Left ventricle myocardium superior (tissue), 1 donor: ENCODE measurements at places on chromosomes 1 and 21.

GRCh38 chr1:118004312-118004711 is 74.8 kb downstream of the WDR3 start:
- no peak for DNase-seq

- DNase-seq: no peak
These were observed 40.2 kb downstream of the RNF11 start for GRCh38 chr1:51276286-51276685.

- DNase-seq: peak; percentile 25
These were observed 94.1 kb downstream of the SIK1 start for GRCh38 chr21:43332861-43333297.

DNA sequence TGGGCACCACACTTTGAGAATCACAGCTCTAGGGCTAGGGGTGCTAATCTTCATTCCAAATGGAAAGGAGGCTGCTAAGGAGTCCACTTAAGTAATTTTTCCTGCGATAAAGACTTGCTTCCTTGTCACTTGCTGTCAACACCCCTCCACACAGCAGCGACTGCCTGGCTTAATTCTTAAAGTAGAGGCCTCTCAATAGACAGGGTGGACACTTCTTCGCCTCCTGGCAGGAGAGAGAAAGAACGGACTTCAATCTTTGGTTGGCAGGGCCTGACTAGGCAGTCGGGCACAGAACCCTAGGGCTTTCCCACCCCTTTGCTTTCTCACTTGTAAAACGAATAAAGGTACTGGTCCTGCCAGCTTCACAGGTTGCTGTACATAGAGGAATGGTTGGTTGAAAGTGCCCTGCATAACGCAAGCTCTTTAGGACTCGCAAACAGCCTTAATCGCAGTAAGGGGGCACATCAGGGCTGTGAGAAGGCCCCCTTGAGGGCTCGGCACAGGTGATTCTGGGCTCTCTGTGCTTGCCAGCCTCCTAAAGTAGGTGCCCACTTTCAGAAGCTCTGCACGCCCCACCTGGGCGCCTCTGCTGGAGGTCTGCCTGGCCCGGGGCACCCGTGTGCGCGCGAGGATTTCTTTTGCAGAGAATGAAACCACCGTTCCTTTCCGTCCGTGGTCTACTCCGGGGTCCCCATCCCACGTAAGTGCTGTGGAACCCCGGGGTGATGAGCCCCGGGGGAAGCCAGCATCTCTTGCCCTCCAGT is 47.6 kb upstream of the CD34 start:
- DNase-seq: no peak

GRCh38 chr1:3624200-3625136 is at the start of gene TPRG1L:
Gene TPRG1L (plus strand): TSS chr1:3625015. CDS start chr1:3625073, 58 bp downstream.
- peak; percentile 99 for DNase-seq

GRCh38 chr1:229479660-229480399 is 28.3 kb downstream of the NUP133 start:
- DNase-seq: no peak

DNA sequence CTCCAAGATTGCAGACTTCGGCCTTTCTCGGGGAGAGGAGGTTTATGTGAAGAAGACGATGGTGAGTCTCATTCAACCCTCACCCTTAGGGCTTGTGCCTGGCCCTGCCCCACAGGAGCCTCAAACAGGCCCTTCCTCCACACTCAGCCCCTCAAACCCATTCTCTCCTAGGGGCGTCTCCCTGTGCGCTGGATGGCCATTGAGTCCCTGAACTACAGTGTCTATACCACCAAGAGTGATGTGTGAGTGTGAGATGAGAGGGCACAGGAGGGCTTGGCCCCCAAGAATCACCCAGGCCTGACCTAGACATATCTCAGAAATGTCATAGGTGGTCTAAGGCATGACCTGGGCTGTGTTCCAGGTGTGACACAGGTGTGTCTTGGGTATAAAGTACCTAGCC is 18.3 kb upstream of the MPL start:
- no peak for DNase-seq

- peak; percentile 76 for DNase-seq
These were observed 11.3 kb upstream of the BMP8B start for GRCh38 chr1:39799770-39800470.

DNA sequence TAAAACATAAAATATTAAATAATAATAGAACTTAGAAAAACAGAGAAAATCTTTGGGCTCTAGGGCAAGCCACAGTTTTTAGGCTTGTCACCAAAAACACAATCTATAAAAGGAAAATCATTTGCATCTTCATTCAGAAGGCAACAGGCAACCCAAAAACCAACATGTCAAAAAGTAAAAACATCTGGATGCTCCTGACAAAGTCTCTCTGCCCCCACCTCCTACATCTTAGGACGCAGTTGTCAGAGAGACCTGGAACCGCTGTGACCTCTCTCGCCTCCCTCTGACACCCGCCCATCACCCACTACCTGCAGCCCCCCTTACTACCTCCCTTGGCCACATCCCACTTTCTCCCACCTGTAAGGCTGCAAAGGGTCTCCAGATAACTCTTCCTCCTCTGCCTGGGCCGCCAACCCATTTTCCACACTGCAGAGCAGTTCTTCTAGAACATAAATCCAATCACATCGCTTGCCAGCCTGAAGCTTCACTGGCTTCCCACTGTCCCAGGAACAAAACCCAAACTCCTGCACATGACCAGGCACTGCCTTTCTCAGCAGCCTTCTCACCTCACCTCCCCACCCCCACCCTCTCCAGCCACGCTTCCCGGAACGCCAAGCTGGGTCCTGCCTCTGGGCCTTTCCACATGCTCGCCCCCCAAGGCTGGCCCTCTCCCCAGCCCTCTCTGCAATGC is 14.7 kb downstream of the PRDM15 start:
- DNase-seq: no peak

- no peak for DNase-seq
These were observed 79.7 kb upstream of the SLC2A1 start for GRCh38 chr1:43038232-43038935.

DNA sequence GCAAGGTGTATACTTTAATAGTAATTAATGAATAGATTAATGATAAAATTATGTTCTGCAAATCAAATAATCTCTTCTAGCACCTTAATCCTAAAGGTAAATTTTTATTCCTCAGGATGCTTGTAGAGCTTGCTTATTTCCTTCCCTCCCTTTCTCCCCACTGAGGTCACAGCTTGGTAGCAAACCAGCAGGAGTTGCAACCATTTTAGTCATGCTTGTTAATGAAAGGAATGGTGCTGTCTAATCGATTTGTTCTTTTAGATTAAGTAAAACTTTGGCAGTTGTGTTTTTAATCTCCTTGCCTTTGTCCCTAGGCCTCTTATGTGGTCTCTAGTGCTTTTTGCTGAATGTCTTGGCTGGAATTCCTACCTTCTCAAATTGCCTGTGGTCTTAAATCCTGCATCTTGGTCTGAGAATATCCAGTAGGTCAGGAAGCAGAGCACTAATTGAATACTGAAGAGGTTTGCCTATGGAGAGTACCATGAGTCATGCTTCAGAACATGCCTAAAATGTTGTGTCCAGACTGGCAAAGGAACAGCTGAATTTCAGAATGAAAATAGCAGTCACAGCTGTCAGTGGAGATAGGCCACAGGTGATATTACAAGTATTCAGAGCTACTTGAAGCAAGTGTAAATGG is 36.3 kb upstream of the RWDD3 start:
- DNase-seq: no peak

GRCh38 chr1:67618285-67619018 is 66.5 kb upstream of the GADD45A start:
- peak; percentile 41 for DNase-seq

DNA sequence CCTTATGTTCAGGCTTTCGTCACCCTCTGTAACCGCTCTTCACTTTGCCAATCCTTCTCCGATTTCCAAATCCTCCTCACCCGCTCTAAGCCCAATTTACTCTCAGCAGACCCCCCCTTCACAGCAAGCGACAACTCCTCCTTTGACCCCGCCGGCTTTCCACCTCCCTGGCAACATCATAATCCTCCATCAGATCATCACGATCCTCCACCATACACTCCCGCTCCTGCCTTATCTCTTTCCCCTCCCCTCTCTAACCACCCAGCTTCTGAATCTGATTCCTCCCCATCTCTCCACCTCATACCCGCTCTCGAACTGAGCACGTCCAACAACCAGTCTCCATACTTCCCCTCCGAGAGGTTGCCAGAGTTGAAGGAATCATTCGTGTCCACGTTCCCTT is 7.5 kb upstream of the EVA1B start:
- no peak for DNase-seq
